ENCODE measurements at places on chromosomes 12 and 14.

GRCh38 chr12:52151837-52152783 lies 39.7 kb downstream of the KRT80 start:
- DNase-seq = peak; percentile 72

DNA sequence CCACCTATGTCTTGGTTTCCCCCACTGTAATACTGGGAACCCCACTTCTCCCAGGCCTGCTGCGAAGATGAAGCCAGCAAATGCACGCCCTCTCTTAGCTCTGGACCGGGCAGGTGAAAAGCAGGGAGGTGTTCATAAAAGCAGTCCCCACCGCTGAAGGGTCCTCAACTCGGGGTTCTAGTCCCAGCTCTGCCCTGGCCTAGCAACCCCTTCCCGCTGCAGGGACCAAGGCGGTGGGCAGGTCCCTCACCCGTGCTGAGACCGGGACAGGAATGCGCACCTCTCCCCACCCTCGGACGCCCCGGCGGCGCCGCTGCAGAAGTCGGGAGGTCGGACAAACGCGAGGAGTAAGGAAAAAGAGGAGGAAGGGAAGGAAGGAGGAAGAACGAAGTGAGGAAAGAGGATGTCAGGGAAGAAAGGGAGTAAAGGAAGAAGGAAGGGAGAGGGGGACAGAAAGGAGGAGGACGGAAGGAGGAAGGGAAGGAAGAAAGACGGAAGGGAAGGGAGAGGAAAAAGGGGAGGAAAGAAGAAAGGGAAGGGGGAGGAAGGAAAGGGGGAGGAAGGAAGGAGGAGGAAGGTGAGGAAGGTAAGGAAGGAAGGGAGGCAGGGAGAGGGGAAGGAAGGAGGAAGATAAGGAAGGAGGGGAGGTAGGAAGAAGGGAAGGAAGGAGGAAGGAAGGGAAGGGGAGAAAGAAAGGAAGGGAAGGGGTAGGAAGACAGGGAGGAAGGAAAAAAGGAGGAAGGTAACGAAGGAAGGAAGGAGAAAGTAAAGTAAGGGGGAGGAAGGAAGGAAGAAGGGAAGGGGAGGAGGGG lies 701 bp downstream of the SPRING1 start:
- DNase-seq = no peak

GRCh38 chr12:72766517-72766916 lies 494.3 kb downstream of the TRHDE start:
- no peak for DNase-seq

DNA sequence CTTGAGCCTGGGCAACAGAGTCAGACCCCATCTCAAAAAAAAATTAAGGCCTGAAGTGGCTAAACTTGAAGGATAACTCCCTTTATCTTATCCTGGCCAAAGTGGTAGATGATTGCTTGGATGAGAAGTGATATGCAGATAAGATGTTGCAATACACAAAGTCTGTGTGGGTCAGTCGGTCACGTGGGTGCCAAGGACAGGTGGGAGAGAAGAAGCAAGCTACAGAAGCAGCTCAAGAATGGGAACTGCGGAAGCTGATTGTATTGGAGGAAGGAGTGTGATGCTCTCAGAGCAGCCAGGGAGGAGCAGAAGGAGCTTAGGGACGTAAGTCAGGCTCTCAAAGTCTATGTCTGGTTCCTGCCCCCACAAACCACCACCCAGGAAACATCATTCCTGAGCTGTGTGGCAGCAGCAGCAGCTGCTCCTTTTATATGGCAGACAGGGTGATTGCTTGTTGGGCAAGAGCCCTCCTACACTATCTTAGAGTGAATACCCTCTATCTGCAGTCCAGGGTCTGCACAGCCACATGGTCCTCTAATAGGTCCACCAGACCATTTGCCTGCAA lies 54.5 kb downstream of the ATP2A2 start:
- DNase-seq = no peak

- no peak for DNase-seq
These were observed 3.2 kb downstream of the OR4K2 start for GRCh38 chr14:19878029-19878642.

- no peak for DNase-seq
These were observed 5.6 kb downstream of the CDK2AP1 start for GRCh38 chr12:123265851-123266678.

GRCh38 chr12:95337146-95337545 lies 119.5 kb downstream of the VEZT start:
- DNase-seq = no peak
